Activated CD8-positive, alpha-beta memory T cell treated with anti-CD3 and anti-CD28 coated beads, Interleukin-2, amount 10 ng/mL, durations not matched to agents 7 days and 5 days (primary cell): ENCODE measurements at places on chromosomes 5 and 9. TPM values are rescaled to one million over a fixed set of nuclear protein-coding genes. Genes with fewer than 3 reads are reported as not detected.

GRIN1 gene
- not detected for total RNA-seq

OTP gene
- total RNA-seq, result 0.05 TPM

CSF2 gene
- 164 TPM for total RNA-seq

DNA sequence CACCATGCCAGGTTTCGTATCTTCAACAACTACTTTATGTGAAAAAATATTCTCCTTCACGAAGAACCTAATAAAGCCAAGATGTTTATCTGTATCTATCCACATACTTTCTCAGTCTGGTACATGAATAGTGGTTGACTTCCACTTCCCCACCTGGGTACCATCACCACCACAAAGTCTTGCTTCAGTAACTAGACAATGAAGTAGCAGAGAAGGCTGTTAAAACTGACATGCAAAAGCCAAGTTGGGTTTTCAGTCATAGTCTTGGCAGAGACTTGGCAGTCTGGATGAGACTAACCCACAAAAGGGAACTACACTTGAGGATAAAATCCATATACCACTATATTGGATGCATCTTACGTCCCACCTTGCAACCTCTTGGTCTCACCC, 5.0 kb downstream of the P4HA2 start:
- no peaks in the 10 kb centered on the region for H3K36me3 ChIP-seq
- H3K27ac ChIP-seq, result no peak overlapping the region
- no peak overlapping the region for H3K4me3 ChIP-seq
- DNase-seq, result no peak
- H3K4me1 ChIP-seq, result peaks cover 5% of the 10 kb centered on the region

DNA sequence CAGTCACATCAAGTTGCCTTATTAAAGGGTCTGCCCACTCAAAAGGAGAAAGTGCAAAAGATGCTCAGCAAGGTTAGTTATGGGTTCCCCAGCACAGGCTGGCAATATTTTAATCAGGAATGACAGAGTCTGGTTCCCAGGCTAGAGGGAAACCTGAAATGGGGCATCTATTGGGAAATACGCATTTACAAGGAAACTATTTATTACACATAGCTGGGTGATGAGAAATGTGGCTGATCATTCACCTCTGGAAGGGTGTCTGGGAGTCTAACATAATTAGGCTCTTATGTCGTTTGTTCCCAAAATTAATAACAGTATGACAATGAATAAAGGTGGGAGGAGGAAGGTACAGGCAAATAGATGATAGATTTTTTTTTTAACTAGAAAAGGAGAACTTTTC, 314.7 kb downstream of the ENC1 start:
- no peak for DNase-seq
- no peaks in the 10 kb centered on the region for H3K36me3 ChIP-seq
- H3K4me3 ChIP-seq, result no peak overlapping the region
- peaks cover 9% of the 10 kb centered on the region for H3K4me1 ChIP-seq
- no peak overlapping the region for H3K27ac ChIP-seq

DNA sequence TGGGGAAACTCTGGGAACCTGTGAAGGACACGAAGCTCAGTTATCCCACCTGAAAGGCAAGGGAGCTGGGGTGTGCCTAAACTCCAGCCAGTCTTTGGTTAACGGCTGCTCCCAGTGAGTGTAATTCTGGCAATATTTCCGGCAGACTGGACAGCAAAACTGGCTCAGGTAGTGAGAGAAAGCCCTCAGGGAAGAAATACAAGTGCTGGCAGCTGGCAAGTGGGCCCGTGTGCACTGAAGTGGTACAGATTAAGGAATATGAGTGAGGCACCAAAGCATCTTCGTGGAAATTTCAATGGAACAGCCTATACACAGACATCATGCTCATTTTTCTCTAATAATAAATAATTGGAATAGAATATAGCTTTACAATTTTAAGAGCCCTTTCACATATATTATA, 56.2 kb downstream of the ABHD17B start:
- H3K27ac ChIP-seq, result no peak overlapping the region
- no peaks in the 10 kb centered on the region for H3K27me3 ChIP-seq
- H3K4me1 ChIP-seq, result peaks cover 22% of the 10 kb centered on the region

- H3K27ac ChIP-seq, result no peak overlapping the region
- no peaks in the 10 kb centered on the region for H3K36me3 ChIP-seq
- H3K27me3 ChIP-seq, result peaks cover 24% of the 10 kb centered on the region
- no peaks in the 10 kb centered on the region for H3K4me1 ChIP-seq
- no peak overlapping the region for H3K4me3 ChIP-seq
- peak; percentile 45 for DNase-seq
Observed at GRCh38 chr9:35406183-35406959, 83.5 kb upstream of the RUSC2 start.

- H3K27ac ChIP-seq, result no peak overlapping the region
- H3K4me3 ChIP-seq, result no peak overlapping the region
- peaks cover 18% of the 10 kb centered on the region for H3K36me3 ChIP-seq
- no peaks in the 10 kb centered on the region for H3K27me3 ChIP-seq
- H3K4me1 ChIP-seq, result no peaks in the 10 kb centered on the region
Observed at GRCh38 chr5:53678981-53679660, 118.7 kb downstream of the NDUFS4 start.

GRCh38 chr5:100303216-100303615, 232.0 kb upstream of the FAM174A start:
- no peak for DNase-seq
- H3K4me1 ChIP-seq, result no peaks in the 10 kb centered on the region
- H3K36me3 ChIP-seq, result no peaks in the 10 kb centered on the region
- H3K27ac ChIP-seq, result no peak overlapping the region
- H3K27me3 ChIP-seq, result no peaks in the 10 kb centered on the region
- H3K4me3 ChIP-seq, result no peak overlapping the region

GRCh38 chr5:173581408-173582215, 34.8 kb downstream of the BOD1 start:
- H3K27me3 ChIP-seq, result no peaks in the 10 kb centered on the region
- no peak overlapping the region for H3K27ac ChIP-seq
- H3K4me3 ChIP-seq, result no peak overlapping the region
- DNase-seq, result peak; percentile 60
- H3K36me3 ChIP-seq, result no peaks in the 10 kb centered on the region

- H3K4me3 ChIP-seq, result no peak overlapping the region
- DNase-seq, result no peak
- no peak overlapping the region for H3K27ac ChIP-seq
- H3K27me3 ChIP-seq, result no peaks in the 10 kb centered on the region
Observed at GRCh38 chr5:82364497-82364896, 86.3 kb upstream of the RPS23 start.

- peaks cover 16% of the 10 kb centered on the region for H3K4me1 ChIP-seq
- H3K27me3 ChIP-seq, result peaks cover 6% of the 10 kb centered on the region
- no peak for DNase-seq
Observed at GRCh38 chr5:110686270-110686669, 40.2 kb downstream of the TMEM232 start.

TPPP gene
- total RNA-seq, result 0.20 TPM

GRCh38 chr5:129243039-129243438, 148.5 kb downstream of the ISOC1 start:
- no peaks in the 10 kb centered on the region for H3K4me1 ChIP-seq
- no peak for DNase-seq
- no peaks in the 10 kb centered on the region for H3K36me3 ChIP-seq

DNA sequence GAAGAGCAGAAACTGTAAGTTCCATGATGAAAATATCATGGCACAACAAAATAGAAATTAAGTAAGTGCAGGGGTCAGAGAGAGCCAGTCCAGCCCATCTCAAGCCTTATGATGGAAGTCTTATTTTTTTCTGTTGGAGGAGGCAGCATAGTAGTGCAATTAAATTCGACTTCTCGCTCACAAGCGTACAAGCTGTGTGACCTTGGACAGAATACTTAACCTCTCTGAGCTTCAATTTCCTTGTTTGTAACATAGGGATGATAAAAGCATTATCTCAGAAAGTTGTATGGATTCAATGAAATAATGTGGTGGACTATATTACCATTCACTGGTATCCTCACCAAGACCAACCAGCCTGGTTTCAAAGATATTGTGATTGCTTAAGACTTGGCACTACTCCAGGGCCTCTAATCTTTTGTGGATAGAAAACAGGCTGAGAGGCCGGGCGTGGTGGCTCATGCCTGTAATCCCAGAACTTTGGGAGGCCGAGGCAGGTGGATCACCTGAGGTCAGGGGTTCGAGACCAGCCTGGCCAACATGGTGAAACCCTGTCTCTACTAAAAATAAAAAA, 26.8 kb upstream of the MVB12B start:
- no peak overlapping the region for H3K4me3 ChIP-seq
- H3K36me3 ChIP-seq, result no peaks in the 10 kb centered on the region
- H3K27me3 ChIP-seq, result peaks cover 11% of the 10 kb centered on the region
- peaks cover 24% of the 10 kb centered on the region for H3K4me1 ChIP-seq
- DNase-seq, result peak; percentile 14

DNA sequence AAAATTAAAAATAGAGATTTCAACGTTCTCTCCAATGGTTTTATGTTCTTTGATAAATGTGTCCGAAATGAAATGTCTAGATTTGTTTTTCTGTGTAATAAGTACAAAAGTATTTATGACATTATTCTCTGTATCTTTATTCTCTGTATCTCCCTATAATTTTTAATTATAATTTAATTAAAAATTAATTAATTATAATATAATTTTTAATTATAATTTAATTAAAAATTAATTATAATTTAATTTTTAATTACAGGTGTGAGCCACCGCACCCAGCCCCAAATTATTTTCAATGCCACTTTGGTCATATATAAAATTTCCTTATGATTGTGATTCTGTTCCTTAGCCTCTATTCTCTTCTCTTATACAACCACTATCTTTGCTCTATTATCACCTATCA, 28.2 kb downstream of the SPATA31C2 start:
- peaks cover 29% of the 10 kb centered on the region for H3K27me3 ChIP-seq
- no peak for DNase-seq
- no peak overlapping the region for H3K4me3 ChIP-seq
- H3K4me1 ChIP-seq, result peaks cover 7% of the 10 kb centered on the region
- no peak overlapping the region for H3K27ac ChIP-seq

DNA sequence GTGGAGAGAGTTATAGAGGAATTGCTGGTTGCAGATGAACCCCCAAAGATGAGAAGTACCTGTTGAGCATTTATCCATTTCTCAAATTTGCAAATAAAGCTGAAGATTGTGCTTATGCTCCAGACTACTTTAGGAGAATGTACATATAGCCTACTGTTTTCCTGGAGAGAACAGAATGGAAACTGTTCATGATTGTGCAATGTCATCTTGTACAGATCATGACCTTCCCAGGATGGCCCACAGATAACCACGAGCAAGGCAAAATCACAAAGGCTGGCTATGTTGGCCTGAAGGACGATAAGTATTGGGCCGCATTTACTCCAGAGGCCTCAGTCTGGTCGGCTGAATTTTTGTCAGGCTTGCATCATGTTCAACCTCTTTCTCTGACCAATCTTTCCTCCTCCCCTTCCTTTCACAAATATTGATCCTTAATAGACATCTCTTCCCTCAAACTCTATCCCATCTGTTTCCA, 28.5 kb upstream of the RICTOR start:
- peaks cover 45% of the 10 kb centered on the region for H3K36me3 ChIP-seq
- no peaks in the 10 kb centered on the region for H3K27me3 ChIP-seq
- peaks cover 17% of the 10 kb centered on the region for H3K4me1 ChIP-seq
- H3K4me3 ChIP-seq, result no peak overlapping the region
- no peak overlapping the region for H3K27ac ChIP-seq

GRCh38 chr5:3103262-3103811, 351.9 kb upstream of the IRX2 start:
- H3K36me3 ChIP-seq, result peaks cover 1% of the 10 kb centered on the region
- no peaks in the 10 kb centered on the region for H3K4me1 ChIP-seq

PCDHB11 gene
- total RNA-seq, result not detected

PTPN3 gene
- 4.1 TPM for total RNA-seq

- no peaks in the 10 kb centered on the region for H3K27me3 ChIP-seq
- peaks cover 85% of the 10 kb centered on the region for H3K4me1 ChIP-seq
- peak overlapping the region; percentile 92 for H3K27ac ChIP-seq
- no peak for DNase-seq
- peaks cover 48% of the 10 kb centered on the region for H3K36me3 ChIP-seq
- peak overlapping the region; percentile 77 for H3K4me3 ChIP-seq
Observed at GRCh38 chr5:131281133-131281867, 17.4 kb downstream of the CDC42SE2 start.

LHX6 gene
- total RNA-seq, result not detected

GRCh38 chr9:71764463-71764862, 3.9 kb downstream of the CEMIP2 start:
- no peaks in the 10 kb centered on the region for H3K27me3 ChIP-seq
- peak overlapping the region; percentile 57 for H3K27ac ChIP-seq
- peaks cover 22% of the 10 kb centered on the region for H3K36me3 ChIP-seq
- peak overlapping the region; percentile 54 for H3K4me3 ChIP-seq
- no peak for DNase-seq
- peaks cover 61% of the 10 kb centered on the region for H3K4me1 ChIP-seq

DNA sequence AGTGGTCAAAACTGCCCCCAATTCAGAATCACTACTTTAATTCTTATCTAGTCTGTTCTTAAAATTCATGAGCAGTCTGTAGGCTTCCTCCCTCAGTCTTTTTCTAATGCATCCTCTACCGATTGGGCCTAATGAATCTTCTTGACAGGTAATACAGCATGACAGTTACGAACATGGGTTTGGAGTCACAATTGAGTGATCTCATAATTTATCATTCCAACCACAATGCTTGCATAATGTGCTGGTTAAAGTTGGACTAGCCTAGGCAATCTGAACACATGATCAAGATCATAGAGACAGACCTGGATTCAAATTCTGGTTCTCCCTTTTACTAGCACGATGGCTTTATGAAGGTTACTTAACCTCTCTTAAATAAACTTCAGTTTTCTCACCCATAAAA, 33.1 kb upstream of the SETD9 start:
- peaks cover 2% of the 10 kb centered on the region for H3K4me1 ChIP-seq
- DNase-seq, result no peak
- peaks cover 53% of the 10 kb centered on the region for H3K36me3 ChIP-seq
- H3K27ac ChIP-seq, result no peak overlapping the region
- no peaks in the 10 kb centered on the region for H3K27me3 ChIP-seq
- no peak overlapping the region for H3K4me3 ChIP-seq

GRCh38 chr9:35114840-35115628, 628 bp downstream of the ATOSB start:
- no peaks in the 10 kb centered on the region for H3K36me3 ChIP-seq
- peak overlapping the region; percentile 84 for H3K27ac ChIP-seq
- H3K27me3 ChIP-seq, result peaks cover 3% of the 10 kb centered on the region
- H3K4me3 ChIP-seq, result peak overlapping the region; percentile 90
- DNase-seq, result peak; percentile 78

- H3K27ac ChIP-seq, result no peak overlapping the region
- H3K4me3 ChIP-seq, result no peak overlapping the region
- peaks cover 5% of the 10 kb centered on the region for H3K27me3 ChIP-seq
- no peaks in the 10 kb centered on the region for H3K4me1 ChIP-seq
- H3K36me3 ChIP-seq, result no peaks in the 10 kb centered on the region
Observed at GRCh38 chr5:135138116-135138850, 104.3 kb upstream of the PITX1 start.

DNA sequence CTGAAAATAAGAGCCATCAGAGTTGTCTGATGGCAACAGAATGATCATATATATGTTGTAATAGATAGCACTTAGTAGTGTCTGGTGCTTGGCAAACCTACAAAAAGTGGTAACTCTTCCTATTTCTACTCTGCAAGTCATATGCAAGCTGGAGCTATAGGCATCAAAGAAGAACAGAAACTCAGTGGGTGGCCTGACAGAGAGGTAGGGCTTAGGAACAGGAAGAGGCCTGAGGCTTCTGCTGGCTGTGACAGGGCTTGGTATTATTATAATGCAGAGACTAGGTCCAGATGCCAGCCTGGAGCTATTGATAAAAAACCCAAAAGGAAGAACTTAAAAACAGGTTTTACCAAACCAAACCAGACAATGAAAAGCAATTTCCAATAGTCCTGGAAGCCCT, 4.4 kb upstream of the DIAPH1 start:
- H3K27ac ChIP-seq, result peak overlapping the region; percentile 91
- peaks cover 31% of the 10 kb centered on the region for H3K4me1 ChIP-seq
- peaks cover 44% of the 10 kb centered on the region for H3K36me3 ChIP-seq
- DNase-seq, result peak; percentile 63

PCDHGC4 gene
- total RNA-seq, result not detected

IL31RA gene
- total RNA-seq, result not detected

- no peaks in the 10 kb centered on the region for H3K36me3 ChIP-seq
- H3K27ac ChIP-seq, result no peak overlapping the region
- DNase-seq, result no peak
- no peak overlapping the region for H3K4me3 ChIP-seq
- H3K27me3 ChIP-seq, result peaks cover 10% of the 10 kb centered on the region
Observed at GRCh38 chr5:148455185-148455584, 71.4 kb downstream of the FBXO38 start.
